ENCODE measurements at places on chromosomes 4 and X.

GRCh38 chr4:169080981-169081380 lies 70.9 kb upstream of the CBR4 start:
- DNase-seq = no peak

DNA sequence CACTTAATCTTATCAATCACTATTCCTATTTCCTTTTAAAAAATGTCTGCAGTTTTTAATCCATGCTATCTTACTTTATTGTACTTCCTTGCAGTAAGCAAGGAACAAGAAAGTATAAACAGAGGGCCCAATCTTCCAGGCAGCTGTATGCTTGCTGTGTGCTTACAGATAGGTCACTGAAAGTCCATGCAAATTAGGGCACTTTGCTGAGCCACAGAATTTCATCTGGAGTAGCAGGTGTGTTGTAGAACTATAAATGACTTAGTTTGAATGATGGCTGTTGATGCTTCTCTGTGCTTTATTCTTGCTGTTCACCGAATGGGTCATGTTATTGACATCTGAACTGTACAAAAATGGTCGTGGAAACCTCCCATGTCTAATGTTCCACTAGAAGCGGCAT lies 154.6 kb downstream of the ATOH1 start:
- peak; percentile 74 for DNase-seq

- DNase-seq = no peak
Measured at GRCh38 chrX:125757794-125758564, 408.1 kb downstream of the DCAF12L2 start.

- DNase-seq = no peak
Measured at GRCh38 chrX:148905400-148905799, 405.0 kb downstream of the AFF2 start.

GRCh38 chr4:56222514-56222913 lies 164.8 kb downstream of the AASDH start:
- no peak for DNase-seq

- DNase-seq = no peak
Measured at GRCh38 chr4:3473996-3474765, 11.1 kb downstream of the DOK7 start.

DNA sequence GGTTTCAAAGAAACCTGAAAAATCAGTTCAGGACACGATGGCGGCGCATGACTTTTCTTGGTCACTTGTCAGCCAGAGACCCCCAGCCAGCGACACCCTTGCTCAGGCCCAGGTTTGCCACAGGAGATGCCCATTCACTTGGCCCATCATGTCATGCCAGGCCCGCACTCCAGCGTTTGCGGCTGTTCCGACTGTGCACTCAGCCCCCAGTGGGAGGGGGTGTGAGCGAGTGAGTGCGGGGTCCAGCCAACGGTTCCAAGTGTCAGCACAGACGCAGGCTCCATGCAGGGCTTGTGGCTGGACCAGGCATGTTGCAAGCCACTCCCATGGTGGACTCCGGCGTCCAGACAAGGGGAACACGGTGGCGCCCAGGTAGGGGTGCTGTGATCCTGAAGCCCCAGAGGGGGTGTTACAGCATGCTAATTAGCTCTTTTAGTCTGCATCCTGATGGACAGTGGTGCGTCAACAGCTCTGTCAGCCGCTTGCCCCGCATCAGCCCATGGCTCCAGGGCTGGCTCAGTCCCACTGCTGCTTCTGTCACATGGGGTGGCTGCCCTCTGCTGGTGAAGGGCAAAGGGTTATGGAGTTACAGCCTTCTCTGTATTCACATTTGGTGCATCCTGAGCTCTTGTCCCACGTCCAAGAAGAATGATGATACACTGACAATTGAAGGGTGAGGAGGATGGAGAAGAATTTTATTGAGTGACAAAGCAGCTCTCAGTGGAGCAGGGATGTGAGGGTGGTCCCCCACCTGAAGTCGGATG lies 3.7 kb upstream of the MAEA start:
- peak; percentile 38 for DNase-seq

- no peak for DNase-seq
Measured at GRCh38 chr4:6090931-6091330, 72.7 kb upstream of the C4orf50 start.

DNA sequence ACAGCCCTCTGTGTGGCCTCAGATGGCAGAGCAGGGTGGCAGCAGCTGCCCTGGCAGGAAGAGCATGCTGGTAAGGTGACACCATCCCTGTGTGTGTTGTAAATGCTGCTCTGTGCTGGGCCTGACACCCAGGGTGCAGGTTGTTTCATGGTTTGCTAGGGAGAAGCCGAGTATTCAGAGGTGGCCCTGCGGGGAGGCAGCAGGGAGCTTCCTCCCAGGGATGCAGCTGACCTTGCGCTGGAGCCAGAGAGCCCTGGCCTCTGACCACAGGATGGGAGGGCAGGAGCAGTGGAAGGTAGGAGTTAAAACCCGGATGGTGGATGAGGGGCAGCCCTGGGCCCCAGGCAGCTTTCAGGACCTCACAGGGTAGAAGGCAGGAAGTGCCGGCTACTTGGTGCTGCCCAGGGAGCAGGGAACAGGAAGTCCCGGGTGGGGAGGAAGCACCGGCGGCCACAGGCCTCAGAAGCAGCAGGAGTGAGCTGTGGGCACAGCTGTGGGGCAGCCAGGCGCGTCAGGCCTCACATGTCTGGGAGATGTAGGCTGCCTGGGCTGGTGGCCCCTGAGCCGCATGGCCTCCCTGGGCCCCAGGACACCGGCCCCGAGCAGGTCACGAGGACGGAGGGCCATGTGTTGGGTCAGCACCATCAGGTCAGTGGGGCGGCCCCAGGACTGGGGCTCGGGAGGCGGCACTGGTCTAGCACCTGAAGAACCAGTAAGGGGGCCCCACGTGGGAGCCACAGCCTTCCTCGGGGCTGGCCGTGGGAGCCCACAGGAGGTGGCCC lies 19.1 kb downstream of the SH3BP2 start:
- DNase-seq = peak; percentile 78

DNA sequence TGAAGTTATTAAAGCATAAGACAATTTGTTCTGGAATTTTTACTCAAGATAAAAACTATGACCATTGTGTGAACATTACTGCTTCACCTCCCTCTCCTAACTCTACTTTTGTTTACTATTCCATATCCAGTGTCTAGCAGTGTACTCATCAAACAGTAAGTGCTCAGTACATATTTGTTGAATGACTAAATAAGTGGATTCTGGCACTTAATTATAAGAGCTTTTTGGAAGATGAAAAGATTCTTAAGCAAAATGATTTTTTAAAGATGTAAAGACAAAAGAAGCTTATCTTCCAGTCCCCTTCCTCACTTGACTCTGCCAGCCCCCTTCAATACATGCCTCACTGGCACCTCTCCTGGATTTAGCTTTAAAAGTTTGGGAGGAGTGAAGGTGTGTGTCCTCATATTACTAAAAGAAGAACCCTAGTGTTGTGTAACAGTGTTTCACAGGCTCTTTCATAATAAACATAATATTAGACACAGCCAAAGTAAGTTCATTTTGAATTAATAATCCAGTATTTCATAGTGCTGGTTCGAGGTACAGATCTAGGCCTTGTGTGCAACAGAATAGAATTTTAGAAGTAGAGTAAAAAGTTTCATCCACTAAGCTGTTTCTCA lies 53.0 kb downstream of the GAB1 start:
- DNase-seq = no peak

- DNase-seq = no peak
Measured at GRCh38 chrX:110803506-110803905, 7.9 kb upstream of the CHRDL1 start.

DNA sequence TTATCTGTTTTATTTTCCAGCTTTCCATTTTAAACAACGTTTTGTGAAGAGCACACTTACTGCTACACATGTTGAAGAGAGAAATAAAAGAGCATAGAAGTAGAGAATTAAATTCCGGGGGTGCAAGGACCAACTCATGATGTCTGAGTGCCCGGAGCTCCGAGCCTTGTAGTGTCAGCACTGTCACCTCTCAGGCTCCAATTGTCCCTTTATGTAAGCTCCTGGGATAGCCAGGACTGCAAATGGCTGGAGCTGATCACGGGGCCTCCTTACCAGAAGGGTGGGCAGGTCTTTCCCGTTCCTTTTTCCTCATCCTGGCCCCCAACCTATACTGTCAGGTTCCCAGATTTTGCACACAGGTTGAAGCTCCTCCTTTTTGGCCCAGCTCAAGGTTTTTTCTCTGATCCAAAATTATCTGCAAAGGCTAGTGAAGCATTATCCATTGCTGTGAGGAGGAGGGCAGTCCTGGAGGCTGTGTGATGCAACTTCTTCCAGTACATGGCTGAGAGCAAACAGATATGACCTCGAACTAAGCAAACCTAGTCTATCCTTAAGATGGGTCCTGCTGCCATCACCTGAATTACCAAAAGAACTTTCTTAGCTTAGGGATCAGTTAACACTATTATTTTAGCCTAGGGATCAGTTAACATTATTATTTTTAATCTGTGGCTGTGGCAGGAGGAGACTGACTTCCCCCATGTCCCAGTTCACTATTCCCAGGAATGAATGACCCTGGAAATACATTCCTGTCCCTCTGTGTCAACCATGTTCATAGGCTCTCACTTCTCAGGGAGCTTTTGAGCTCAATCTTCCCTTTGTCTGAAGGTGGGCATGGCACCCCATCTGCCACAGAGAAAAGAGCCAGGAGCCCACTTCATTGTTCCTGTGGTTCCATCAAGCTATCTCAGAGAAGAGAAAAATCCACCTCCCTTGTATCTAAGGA lies at the start of gene FGG:
Gene FGG, minus strand, starts transcription at position 185 of the 943 bp plus-strand sequence. Its CDS starts 47 bp downstream, at position 138.
- no peak for DNase-seq

DNA sequence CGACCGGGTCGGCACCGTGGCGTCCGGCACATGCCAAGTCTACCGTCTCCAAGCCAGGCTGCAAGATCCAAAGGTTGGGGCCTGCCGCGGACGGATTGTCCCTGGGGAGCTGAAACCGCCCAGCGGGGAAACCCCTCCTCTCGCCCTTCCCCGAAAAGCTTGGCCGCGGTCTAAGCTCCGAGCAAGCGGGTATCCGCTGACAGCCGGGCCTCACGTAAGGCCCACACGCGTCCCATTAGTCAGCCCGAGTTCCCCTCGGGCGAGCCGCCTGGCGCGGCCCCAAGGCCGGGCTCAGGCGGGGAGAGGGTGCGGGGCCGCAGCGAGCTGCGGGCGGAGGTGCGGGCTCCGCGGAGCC lies 6.8 kb upstream of the BCOR start:
- peak; percentile 57 for DNase-seq
